ENCODE measurements at places on chromosomes 6 and 20.

DNA sequence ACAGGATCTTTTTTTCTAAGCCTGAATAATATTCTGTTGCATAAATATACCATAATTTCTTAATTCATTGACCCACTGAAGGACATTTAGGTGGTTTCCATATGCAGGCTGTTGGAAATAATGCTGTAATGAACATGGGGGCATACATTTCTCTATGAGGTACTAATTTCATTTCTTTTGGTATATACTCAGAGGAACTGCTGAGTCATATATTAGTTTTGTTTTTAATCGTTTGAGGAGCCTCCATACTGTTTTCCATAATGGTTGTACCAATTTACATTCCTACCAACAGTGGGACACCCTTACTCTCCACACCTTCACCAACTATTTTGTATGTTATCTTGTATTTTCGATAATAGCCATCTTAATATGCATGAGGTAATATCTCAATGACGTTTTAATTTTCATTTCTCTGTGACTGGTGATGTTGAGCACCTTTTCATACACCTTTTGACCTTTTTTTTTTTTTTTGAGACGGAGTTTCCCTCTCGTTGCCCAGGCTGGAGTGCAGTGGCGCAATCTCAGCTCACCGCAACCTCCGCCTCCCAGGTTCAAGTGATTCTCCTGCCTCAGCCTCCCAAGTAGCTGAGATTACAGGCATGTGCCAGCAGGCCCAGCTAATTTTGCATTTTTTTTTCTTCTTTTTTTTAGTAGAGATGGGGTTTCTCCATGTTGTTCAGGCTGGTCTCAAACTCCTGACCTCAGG lies 187.4 kb downstream of the RNGTT start:
- DNase-seq = no peak

DNA sequence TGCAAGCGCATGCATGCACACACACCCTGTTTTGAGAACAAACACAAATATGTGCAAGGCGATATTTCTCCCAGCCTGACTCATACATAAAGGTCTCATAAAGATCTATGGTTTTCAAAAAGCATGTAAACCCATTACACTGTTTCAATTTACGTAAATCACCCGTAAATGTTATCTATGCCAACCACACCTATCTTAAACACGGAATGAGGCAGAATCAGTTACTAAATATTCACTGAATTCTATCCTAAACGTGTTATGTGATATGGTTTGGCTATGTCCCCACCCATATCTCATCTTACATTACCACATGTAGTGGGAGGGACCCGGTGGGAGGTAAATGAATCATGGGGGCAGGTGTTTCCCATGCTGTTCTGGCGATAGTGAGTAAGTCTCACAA lies 621.6 kb downstream of the KIF16B start:
- DNase-seq = no peak

DNA sequence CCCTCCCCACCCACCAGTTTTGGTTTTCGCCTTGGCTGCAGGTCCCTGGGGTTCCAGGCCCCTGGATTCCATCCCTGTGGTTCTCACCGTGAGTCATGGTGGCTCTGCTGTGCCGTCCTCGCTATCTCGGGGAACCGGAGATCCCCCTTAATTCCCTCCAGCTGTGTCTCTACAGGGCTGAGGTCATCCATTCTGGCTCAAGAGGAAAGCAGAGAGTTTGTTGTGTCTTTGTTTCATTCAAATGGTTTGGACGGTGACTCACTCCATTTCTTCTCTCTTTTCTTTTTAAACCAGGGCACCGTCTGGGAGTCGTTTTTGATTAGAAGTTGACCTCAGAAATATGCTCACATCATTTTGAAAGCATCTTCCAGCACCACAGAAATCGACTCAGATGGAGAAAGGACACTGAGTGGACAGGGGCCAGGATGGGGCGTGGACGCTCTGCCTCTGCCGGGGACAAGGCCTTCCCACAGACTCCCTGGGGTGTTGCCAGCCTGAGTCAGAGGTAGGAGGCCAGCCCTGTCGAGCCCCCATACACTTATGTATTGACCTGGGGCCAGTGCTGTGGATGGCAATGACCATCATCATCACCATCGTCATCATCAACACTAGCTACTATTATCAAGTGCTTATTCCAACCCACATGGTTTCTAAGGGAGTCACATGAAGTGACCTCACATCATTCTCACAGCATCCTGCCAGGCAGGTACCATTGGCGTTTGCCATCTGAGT lies 176.2 kb downstream of the NFATC2 start:
- no peak for DNase-seq

DNA sequence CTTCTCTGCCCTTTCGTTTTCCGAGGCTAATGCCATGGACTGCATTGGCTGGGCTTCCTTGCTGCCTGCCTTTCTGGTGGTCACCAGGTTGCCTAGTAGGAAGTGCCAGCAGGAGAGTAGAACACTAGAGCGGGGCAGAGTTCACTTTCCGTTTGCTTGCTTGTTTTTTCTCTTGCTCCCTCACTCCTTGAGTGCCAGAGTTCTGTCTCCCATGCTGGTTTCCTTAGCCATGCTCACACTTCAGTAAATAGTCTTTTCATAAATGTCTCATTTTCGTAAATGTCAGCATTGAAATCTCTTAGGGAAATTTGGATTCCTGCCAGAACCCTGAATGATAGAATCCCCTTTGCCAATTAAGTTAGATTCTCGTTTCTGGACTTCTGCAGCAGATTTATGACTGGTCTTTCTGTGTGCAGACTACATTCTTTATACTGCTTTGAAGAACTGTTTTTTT lies 63.9 kb downstream of the FAM83B start:
- no peak for DNase-seq

- DNase-seq = no peak
These were observed 39.9 kb downstream of the JARID2 start for GRCh38 chr6:15285682-15286294.

DNA sequence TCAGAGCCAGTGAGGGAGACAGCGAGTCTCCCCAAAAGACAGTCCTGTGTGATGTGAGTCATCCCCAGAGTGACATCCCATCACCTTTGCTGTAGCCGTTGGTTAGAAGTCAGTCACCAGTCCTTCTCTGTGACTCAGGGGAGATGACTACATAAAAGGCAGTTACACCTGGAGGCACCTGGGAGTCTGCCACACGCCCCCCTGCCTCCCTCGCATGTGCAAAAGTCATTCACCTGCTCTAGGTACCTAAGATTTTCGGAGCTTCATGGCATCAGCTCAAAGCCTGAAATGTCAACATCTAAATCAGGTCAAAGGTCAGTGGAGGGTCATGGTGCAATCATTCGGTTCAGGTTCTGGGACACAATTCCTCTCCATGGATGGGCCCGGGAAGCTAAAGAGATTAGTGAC lies 50.3 kb downstream of the PRR18 start:
- DNase-seq = peak; percentile 68

DNA sequence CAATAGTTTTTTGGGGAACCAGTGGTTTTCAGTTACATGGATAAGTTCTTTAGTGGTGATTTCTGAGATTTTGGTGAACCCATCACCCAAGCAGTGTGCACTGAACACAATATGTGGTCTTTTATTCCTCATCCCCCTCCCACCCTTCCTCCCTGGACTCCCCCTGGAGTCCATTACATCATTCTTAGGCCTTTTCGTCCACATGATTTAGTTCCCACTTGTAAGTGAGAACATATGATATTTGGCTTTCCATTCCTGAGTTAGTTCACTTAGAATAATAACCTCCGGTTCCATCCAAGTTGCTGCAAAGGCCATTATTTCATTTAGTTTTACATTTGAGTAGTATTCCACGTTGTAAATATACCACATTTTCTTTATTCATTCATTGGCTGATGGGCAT lies 28.3 kb downstream of the RPP40 start:
- no peak for DNase-seq

GRCh38 chr20:55540013-55540412 lies 465.3 kb downstream of the CBLN4 start:
- DNase-seq = no peak

DNA sequence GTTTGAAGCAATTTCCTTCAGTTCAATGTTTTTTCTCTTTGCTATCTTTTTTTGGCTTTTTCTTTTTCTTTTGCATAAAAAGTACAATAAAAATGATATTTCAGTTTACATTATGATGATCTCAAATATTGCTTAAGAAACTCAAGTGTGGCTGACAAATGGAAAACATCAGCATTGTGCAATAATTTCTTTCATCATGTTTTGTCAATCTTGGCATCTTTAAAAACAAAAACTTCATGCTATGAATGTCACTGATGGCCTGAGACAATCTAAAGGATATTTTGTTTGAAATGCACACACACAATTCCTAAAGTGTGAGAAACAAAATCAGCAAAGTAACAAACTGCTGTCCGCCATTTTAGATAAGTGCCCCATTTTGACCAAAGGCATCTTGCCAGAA lies 13.9 kb upstream of the MTCL3 start:
- DNase-seq = no peak

GRCh38 chr6:30741789-30742315 lies 635 bp downstream of the FLOT1 start:
- peak; percentile 35 for DNase-seq

DNA sequence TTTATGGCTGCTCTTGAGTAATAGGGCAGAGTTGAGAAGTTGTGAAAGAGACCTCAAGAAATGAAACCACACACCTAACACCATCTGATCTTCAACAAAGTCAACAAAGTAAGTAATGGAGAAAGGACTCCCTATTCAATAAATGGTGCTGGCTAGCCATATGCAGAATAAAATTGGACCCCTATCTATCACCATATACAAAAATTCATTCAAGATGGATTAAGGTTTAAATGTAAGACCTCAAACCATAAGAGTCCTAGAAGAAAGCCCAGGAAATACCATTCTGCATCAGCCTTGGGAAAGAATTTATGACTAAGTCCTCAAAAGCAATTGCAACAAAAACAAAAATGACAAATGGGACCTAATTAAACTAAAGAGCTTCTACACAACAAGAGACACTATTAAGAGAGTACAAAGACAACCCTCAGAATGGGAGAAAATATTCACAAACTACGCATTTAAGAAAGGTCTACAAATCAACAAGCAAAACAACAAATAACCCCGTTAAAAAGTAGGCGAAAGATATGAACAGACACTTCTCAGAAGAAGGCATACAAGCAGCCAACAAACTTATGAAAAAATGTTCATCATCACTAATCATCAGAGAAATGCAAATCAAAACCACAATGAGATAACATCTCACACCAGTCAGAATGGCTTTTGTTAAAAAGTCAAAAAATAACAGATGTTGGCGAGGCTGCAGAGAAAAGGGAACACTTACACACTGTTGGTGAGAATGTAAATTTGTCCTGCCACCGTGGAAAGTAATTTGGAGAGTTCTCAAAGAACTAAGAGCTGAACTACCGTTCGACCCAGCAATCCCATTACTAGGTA lies 4.0 kb downstream of the MAP3K5 start:
- DNase-seq = no peak

DNA sequence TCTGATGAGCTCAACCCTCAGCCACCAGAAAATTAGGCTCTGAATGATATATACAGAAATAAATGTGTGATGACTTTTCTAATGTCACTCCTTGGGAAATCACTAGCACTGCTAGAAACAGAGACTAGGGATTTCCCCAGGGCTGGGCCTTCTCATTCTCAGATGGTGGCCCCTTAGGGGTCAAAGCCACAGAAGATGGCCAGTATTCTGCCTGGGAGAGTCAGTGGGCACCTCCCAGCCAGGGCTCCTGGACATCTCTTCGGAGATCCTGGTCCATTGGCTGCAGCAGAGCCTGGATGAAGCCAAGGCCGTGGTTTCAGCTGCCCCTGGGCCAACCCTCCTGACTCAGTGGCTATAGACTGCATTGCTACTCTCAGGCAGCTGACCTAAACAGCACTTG lies 276.9 kb upstream of the SUPT3H start:
- DNase-seq = no peak

- no peak for DNase-seq
These were observed 5.3 kb upstream of the PM20D2 start for GRCh38 chr6:89140347-89141156.

DNA sequence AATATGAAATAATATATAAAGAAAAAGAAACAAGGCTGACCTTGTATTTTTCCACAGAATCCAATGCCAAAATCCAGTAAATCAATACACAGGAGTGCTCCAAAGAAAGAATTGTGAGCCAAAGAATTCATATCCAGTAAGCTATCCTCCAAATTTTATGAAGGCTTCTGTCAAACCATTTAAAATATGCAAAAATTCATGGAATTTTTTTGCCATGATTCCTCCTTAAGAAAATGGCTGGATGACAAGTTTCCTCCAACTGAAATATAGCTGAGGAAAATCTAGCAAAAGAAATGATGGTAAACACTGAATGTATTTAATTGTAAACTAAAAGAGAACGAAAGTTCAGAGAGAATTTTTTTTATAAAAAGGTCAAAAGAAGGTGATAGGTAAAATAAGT lies 290.3 kb downstream of the UBE3D start:
- DNase-seq = no peak

- no peak for DNase-seq
These were observed 57.9 kb downstream of the SESN1 start for GRCh38 chr6:109036574-109037294.

GRCh38 chr6:132484680-132485018 lies 28.3 kb downstream of the STX7 start:
- DNase-seq = no peak

DNA sequence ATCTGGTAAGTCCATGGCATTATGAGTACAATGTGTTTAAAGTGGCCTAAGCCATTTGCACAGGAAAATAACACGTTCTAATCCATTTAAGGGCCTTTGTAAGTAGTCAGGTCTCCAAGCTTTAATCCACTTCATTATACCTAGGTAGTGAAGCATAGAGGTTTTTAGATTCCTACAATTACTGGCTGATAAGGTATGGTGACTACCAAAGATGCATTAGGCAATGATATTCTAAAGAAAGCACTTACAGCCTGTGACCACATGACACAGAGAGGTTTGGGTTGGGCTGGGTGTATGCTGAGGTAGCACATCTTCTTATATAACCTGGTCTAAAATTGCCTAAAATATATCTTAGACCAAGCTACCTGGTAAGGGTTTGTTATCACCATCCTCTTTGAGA lies 504.4 kb downstream of the TFAP2B start:
- no peak for DNase-seq

- no peak for DNase-seq
These were observed 1.7 kb downstream of the PPDPF start for GRCh38 chr20:63522091-63522868.

DNA sequence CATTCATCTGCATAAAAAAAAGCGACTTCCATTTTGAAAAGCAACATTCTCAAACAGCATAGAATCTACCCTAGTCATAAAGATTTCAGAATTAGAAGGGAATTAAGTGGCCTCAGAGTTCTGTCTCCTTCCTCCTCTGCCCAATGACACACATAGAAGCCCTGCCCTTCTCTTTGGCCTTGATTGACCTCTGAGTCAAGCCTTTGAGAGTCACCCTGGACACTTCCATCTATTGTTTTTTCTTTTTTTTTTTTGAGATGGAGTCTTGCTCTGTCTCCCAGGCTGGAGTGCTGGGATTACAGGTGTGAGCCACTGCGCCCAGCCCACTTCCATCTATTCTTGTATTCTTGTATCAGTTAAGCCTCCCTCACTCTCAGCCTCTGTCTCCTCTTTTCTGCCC lies 44.8 kb upstream of the CTNNBL1 start:
- no peak for DNase-seq

All from activated CD4-positive, alpha-beta T cell treated with anti-CD3 and anti-CD28 coated beads, Interleukin-2, amount 50 U/mL, for 4 hours (primary cell).